NCI-H446 treated with DMSO at 0.1 percent for 48 hours (cell line): ENCODE measurements at places on chromosomes 7 and 10.

GRCh38 chr7:128022631-128023532, 8.4 kb downstream of the LRRC4 start:
- DNase-seq: no peak

DNA sequence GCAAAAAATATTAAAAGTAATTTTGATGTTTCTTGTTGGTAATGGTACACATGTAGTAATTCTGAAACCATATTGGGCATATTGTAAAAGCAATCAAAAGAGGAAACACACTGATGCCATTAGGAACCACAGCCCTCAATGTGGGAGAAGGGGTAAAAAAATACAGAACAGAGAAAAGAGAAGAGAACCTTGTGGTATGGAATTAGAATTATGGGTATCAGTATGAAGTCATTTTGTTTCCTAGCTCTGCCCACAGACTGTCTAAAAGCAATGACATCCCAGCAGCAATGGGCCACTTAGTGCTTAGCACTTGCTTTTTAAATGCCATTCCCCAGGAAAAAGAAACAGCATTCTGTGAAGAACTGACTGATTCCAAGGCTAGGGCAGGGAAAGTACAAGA, 61.5 kb downstream of the CPVL start:
- DNase-seq: no peak

GRCh38 chr10:6044060-6044459, 18.1 kb downstream of the IL2RA start:
- no peak for DNase-seq

- DNase-seq: no peak
Measured at GRCh38 chr7:102252366-102252982, 34.2 kb upstream of the SH2B2 start.

DNA sequence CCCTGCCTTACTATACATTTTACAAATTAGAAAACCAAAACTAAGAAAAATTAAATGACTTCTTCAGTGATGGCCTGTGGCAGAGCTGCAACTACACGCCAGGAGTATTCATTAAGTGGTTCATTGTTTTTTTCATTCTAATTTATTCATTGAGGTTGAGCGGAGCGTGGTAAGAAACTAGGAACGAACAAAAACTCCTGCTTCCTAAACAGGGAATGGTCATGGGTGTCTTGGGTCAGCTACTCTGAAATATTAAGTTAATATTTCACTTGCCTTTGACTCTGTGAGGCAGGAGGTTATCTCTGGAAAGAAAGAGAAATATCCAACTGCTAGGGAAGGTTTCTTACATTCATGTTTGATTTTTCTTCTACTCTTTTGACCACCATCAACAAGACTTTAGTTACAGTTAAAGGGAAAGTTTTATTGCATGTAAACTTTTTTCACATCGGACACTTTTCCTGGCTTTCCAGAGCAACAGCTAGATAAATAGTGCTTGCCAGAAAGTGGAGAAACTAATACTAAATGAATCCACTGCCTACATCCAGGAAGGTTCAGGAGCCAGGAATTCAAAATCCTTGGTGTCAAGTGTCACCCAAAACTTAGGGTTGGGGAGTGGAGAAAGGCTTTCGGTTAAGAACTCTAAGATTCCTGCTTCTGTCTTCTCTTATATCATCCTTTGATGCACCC, 896 bp upstream of the GNG11 start:
- DNase-seq: no peak

- DNase-seq: no peak
Measured at GRCh38 chr10:17335065-17335464, 107.0 kb downstream of the VIM start.

- no peak for DNase-seq
Measured at GRCh38 chr10:52551046-52551445, 221.5 kb downstream of the MBL2 start.

DNA sequence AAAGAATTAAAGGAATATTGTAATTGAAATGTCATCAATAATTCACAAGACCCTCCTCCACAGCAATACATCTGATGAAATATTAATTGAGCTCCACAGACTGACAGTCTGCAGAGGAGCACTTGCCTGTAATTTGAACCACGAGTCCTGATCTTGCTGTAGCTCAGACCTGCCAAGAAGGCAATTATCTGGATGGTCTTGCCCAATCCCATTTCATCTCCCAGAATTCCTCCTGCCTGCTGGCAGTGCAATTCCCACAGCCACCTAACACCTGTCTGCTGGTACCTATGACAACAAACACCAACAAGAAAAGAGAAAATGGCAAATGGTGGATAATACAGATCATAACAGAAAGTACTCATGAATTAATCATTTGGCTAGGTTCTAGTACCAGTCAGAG, 38.5 kb downstream of the ERCC6 start:
- DNase-seq: peak; percentile 44

- no peak for DNase-seq
Measured at GRCh38 chr7:72080865-72081510, 331.1 kb downstream of the CALN1 start.

- DNase-seq: peak; percentile 89
Measured at GRCh38 chr10:122879339-122880273, at the start of gene FAM24B. TSS of gene FAM24B (minus strand) at chr10:122879581. CDS start at chr10:122850515, 29,066 bp downstream.

- no peak for DNase-seq
Measured at GRCh38 chr7:70242826-70243225, 644.6 kb downstream of the AUTS2 start.

GRCh38 chr10:68172324-68172723, 59.6 kb downstream of the ATOH7 start:
- DNase-seq: no peak

DNA sequence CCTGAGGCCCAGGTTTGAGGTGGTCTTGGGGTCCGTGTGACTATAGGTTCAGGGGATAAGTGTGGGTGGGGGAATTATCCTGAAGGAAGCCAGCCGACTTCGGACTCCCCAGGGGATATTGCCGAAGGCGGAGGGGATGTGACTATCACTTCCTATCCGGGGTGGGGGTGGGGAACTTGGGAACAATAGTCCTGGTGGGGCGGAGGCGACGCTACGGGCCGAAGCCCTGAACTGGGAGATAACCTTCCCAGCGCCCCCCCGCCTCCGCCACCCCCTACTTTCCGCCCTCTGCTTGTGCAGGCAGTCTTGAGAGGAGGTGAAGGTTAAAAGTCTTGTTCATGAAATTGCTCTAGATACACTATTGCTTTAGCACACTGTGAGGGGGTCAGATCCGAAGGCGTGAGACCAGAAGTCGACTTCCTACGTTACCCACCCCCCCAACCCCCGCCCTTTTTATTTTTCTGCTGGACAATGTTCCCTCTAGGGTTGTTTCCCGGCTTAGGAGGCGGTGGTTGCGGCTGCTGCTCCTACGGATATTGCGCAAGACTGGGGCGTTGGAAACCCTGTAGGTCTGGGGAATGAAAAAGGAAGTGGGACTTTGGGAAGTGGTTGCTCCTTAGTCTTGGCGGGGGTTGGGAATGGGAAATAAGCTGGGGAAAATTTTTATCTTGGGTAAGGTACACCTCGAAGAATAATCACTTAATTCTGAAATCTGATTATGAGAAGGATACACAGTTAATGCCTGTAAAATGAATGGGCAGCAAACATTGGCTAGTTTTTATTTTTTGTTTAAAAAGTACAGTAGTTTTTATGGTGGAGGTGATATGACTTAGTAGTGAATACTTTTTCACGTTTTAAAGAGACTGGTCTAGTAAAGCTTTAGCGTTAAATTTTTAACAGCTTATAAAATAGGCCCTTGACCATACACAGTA, 1.5 kb downstream of the PTPN12 start:
- no peak for DNase-seq

- no peak for DNase-seq
Measured at GRCh38 chr10:104336821-104337467, 1.3 kb downstream of the ITPRIP start.

GRCh38 chr7:81715984-81716588, 53.8 kb downstream of the HGF start:
- DNase-seq: no peak

DNA sequence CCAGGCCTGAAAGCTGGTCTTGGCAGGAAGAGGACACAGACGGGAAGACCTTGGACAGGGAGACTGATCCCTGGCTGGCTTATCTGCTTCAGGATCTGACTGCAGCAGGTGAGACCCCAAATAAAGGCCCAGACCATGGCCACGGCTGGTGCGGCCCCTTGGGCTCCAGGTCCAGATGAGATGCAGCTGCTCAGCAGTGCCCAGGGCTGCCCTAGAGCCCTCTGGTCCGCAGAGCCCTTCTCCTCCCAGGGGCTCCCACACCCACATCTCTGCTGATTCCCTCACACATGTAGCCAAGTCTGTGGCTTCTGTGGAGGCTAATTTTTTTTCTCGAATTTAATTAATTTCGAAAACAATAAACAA, 46.3 kb downstream of the VIPR2 start:
- DNase-seq: no peak

DNA sequence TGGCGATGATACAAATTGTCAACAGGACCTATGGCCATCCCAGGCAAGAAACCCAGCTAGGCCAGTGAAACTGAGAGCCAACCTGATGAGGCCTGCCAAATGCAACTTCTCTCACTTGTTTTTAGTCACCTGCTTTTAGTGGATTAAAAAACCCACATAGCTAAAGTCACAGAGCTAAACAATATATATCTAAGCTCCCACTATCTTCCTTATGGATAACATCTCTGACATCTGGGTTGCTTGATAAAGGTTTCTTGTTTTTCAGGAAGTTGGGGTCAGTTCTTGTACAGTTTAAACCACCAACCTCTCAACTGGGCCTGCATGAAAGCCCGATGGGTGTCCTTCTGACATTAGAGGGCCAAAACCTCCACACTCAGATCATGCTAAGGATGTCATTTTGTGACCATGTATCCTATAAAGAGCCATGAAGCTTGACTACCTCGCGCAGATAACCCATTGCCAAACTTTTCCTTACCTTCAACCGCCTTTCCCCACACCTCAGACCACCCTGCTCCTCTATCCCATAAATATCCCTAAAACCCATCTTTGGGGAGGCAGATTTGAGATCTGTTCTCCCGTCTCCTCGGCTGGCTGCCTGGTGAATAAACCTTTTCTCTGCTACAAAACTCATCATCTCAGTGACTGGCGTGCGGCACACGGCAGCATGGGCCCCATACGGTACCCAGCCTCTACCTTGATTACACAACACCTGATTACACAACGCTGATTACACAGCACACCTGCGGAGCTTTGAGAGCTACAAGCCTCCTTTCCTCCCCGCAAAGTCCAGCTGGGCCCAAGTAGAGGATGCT, 797 bp upstream of the STMP1 start:
- DNase-seq: no peak

- DNase-seq: no peak
Measured at GRCh38 chr7:111215550-111215949, 124.6 kb downstream of the LRRN3 start.

- DNase-seq: no peak
Measured at GRCh38 chr7:94212160-94212559, 182.5 kb upstream of the COL1A2 start.

DNA sequence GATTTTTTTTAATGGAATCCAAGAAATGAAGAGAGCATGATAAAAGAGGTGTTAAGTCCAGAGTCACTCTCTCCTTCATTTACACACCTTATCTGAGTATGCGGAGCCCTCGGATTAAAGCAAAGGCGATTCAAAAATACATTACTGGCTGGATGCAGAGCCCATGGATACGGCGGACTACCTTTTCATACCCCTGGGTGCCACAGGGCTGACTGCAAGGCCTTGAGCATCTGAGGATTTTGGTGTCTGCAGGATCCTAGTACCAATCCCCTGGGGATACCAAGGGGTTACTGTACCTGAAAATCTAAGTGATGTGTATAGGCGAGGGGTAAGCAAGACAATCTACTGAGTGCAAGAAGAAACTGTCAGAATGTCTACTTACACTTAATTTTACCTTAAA, 20.5 kb downstream of the PIP4K2A start:
- DNase-seq: no peak

DNA sequence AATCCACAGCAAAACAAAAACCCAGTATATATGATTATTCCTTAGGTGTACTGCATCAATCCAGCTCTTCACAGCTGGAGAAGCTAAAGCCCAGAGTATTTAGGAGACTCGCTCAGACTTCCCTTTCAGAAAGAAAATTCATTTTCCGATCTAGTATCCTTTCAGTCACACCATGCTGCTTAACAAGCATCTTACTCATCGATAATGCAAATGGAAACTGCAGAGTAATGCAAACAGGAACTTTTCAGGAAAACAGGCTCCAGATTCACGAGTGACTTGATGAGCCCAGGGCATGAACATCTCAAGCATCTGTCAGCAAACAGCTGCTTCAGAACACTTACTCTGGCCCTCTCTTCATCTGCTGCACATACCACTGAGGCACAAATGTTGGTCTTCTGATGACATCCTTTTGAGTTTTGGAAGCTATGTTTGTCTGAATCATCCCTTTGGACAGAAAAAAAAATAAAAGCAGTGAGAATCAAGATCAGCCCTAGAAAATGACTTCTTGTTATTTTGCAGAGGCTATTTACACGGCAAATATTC, 24.9 kb upstream of the ZC3HAV1L start:
- DNase-seq: no peak

DNA sequence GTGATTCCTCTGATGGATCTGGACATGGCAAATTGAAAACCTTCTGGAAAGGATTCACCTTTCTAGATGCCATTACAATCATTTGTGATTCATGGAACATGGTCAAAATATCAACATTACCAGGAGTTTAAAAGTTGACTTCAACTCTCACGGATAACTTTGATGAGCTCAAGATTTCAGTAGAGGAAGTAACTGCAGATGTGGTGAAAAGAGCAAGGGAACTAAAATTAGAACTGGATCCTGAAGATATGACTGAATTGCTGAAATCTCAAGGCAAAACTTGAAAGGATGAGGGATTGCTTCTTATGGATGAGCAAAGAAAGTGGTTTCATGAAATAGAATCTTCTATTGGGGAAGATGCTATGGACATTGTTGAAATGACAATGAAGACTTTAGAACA, 293.6 kb downstream of the ARHGAP12 start:
- no peak for DNase-seq

GRCh38 chr10:132632091-132632561, 94.5 kb downstream of the INPP5A start:
- DNase-seq: no peak

DNA sequence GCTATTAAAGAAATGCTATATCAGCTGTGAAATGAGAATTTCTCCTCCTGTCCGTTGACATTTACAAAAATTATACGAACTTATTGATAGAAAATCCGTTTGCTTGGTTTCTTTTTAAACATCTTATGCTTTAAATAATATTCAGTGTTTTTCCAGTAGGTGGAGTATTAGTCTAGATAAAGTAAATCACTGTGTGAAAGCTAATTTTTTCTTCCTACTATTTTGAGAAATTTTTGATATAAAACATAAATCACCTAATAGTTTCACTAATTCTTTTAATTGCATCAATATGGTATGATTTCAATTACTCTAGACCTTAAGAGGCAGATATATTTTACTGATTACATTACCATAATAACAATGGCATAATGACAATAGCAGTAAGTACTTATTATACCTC, 335.2 kb upstream of the C7orf33 start:
- no peak for DNase-seq

DNA sequence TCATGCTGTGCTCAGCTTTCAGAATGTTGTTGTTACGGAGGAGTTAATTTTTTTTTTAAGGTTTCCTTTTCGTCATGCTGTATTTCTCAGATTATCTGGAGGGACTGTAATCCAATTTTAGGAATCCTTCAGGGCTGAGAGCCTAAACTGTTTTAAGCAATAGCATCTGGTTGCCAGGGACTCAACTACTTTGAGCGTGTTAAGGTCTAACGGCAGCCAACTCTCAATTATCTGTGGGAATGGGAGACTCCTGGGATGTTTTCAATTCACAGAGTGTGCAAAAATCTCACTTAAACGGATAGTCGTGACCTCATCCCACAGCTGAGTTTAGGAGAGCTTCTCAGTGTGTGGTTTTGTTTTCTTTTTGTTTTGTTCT, 291.7 kb downstream of the AUTS2 start:
- DNase-seq: no peak
